ENCODE measurements at places on chromosomes 11 and 22. TPM values are rescaled to one million over a fixed set of nuclear protein-coding genes. Genes with fewer than 3 reads are reported as not detected.

Gene RELT
- total RNA-seq: 39.6 TPM

Gene SLC22A9
- not detected for total RNA-seq

Gene STARD10
- 8.4 TPM for total RNA-seq

Gene FXYD2
- 19.0 TPM for total RNA-seq

Gene SPI1
- not detected for total RNA-seq

Gene ANKK1
- total RNA-seq: not detected

Gene TRIM48
- total RNA-seq: not detected

Gene MRGPRX3
- total RNA-seq: not detected

Gene POTEH
- not detected for total RNA-seq

Gene LGALS12
- total RNA-seq: 0.23 TPM

Gene SYT13
- total RNA-seq: not detected

Gene APOL4
- 22.6 TPM for total RNA-seq

Gene TPCN2
- 20.6 TPM for total RNA-seq
